ENCODE measurements at places on chromosomes 3 and 15.

- no peak for DNase-seq
These were observed 181.3 kb downstream of the NFKBIZ start for GRCh38 chr3:102030661-102031060.

GRCh38 chr3:69881756-69882428 lies 117.6 kb upstream of the SAMMSON start:
- DNase-seq: no peak

DNA sequence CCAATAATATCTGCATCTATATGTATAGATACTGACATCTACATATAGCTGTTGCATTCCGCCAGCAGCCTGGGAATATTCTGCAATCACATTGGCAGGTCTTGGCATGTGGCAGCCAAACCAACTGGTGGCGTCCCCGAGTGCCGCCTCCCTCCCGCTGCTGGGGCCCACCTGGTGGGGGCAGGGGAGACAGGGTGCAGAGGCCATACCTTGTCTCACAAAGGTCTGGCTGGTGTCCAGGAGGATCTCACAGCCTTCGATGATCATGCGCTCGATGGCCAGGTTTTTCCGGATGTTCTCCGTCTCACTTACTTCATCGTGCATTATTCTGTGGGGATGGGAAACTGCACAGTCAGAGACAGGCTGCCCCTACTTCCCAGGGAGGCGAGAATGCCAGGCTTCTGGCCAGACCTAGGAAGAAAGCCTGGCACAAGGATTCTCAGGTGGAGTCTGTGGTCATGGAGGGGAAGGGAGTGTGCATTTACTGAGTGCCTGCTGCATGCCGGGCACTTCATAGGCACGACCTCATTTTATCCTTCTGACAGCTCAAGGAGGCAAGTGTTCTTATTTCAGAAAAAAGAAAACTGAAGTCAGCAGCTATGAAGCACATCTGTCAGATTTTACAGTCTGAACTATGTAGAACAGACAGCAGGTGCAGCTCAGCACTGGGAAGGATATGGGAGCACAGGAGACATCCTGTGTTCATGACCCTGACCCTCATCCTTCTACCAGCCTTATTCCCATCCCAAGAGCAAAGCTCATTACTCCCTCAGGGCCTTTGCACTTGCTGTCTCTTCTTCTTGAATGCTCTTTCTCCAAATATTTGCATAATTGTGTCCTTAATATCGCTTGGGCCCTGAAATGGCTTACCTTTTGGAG lies 62.8 kb downstream of the RASGRF1 start:
- DNase-seq: no peak

GRCh38 chr15:43329217-43329959 lies 985 bp downstream of the LCMT2 start:
- DNase-seq: peak; percentile 25

DNA sequence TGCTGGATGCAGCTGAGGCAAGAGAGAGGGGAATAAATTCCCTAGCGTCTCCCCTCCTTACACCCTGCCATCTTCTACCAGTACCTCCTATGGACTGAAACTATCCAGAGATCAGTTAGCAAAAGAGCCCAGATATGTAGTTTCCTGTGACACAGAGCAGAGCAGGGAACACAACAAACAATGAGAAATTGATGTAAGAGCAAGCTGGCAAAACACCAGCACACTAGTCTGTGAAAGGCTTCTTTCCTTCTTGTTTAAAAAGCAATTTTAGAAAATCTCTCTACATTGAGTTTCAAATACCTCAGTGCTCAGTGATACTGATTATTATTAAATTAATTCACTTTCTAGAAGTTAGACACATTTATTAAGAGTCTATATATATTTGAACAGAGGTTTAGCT lies 215.6 kb upstream of the AZI2 start:
- DNase-seq: no peak

GRCh38 chr3:56536735-56537134 lies 20.2 kb upstream of the CCDC66 start:
- DNase-seq: no peak

- peak; percentile 37 for DNase-seq
These were observed 2.0 kb downstream of the TMEM158 start for GRCh38 chr3:45223889-45224727.

DNA sequence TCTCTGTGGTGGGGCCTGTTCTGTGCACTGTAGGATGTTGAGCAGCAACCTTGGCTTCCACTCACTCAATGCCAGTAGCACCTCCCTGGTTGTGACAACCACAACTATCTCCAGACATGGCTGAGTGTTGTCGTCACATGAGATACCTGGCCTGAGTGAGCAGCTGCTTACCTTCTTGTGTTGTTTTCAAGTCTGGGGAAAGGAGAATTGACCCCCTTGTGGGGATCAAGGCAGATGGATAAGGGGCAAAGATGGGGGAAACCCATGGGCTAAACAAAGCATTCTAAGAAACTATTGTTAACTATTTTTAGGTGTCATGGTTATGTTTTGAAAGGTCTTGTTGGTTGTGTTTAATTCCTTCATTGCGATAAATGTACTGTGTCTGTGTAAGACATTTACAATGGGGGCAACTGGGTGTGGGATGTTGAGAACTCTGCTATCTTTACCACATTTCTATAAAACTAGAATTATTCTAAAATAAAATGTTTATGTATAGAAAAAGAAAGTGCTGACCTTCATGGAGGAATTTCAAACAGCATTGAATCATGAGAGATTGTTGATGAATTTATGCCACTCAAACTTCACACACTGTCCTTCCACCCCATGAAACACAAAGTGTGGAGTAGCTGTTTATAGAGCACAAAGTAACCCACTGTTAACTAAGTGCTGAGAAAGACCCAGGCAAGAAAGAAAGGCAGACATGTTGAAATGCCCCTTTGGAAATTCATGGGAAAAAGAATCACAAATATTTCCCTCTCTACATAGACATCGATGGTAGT lies 48.4 kb upstream of the SPTSSB start:
- DNase-seq: no peak

GRCh38 chr3:171311784-171312183 lies 148.4 kb downstream of the TNIK start:
- no peak for DNase-seq

DNA sequence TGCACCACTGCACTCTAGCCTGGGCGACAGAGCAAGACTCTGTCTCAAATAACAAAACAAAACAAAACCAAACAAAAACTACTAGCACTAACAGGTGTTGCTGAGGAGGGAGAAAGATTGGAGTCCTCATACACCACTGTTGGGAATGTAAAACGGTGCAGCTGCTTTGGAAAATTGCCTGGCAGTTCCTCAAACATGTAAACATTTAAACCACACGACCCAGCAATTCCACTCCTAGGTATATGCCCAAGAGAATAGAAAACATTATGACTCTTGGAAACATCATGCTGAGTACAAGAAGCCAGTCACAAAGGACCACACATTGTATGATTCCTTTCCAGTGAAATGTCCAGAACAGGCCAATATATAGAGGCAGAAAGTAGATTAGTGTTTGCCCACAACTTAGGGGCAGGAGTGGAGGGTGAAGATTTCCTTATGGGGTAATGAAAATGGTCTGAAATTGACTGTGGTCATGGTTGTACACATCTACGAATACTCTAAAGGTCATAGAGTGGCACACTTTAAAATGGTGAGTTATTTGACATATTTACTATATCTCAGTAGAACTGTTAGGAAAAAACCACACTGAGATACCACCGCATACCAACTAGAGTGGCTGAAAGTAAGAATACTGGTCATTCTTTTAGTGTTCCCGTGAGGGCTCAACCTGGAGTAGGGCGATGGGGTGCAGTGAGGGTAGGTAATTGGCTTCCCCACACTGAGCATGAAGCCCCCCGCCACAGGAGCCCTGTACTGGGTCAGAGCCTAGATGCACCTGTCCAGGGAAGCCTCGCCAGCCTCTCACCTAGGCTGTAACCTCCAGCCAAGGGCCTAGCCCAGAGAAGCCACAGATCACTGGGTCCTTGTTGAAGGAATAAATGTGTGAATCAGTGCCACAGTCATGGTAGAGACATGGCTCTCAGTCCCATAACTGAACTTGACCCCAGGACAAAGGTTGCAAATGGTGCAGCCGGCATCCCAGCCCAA lies 131.1 kb downstream of the NUP210 start:
- DNase-seq: no peak

DNA sequence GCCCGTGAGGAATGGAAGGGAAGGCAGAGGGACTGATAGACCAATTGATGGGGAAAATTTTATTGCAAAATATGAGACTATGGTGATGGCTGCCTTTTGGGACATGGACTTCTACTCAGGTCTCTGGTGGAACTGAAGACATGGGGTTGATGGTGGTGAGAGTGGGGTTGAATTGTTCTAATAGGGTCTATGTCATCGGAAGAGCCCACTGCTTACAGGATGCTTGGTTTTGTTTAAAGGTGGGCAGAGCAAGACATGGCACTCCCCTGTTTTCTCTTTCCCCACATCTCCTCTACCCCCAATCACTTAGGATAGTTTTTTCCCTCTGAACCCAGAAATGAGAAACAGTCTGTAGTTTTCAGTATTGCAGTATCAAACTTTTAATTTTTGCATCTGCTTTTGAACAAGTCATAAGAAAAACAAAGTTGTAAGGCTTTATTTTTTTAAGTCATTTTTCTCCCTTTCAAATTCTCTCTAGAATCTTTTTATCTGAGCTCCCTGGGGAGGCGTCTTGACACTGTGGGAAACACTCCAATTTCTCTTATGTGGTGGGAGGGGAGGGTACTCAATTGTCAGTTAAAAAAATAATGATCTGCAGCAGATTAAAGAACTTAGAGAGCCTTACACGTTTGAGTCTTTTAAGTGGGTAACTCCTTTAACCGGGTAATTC lies 276.2 kb upstream of the TBC1D5 start:
- DNase-seq: no peak

GRCh38 chr3:66362541-66362941 lies 138.3 kb downstream of the LRIG1 start:
- no peak for DNase-seq

- DNase-seq: no peak
These were observed 158.3 kb downstream of the ECT2 start for GRCh38 chr3:172908771-172909270.

DNA sequence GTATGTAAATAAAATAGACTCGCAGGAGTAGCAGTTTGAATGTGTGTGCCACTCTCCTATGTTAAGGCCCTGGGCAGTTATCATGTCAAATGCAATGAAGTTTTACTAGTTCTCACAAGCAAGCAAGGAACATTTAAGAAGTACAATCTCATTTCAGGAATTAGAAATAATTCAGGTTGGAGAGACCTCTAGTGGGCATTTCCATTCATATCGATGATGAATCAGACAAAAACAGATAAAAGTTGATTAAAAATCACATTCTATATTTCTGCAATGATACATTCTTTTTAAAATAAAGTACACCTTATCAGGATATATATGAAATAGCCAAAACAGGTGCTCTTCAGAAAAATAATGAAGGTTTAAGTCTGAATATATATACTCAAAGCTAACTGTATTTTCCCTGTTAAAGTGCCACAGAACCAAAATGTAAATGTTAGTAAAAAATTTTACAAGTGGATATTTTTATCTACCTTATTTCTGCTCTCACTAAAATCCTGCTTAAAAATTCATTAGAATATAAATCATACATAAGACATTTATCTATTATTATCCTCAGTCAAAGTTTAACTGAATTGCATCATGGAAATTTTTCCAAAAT lies 492.4 kb upstream of the FRG2C start:
- no peak for DNase-seq

GRCh38 chr3:72255791-72256559 lies 471.0 kb upstream of the PROK2 start:
- DNase-seq: peak; percentile 41

DNA sequence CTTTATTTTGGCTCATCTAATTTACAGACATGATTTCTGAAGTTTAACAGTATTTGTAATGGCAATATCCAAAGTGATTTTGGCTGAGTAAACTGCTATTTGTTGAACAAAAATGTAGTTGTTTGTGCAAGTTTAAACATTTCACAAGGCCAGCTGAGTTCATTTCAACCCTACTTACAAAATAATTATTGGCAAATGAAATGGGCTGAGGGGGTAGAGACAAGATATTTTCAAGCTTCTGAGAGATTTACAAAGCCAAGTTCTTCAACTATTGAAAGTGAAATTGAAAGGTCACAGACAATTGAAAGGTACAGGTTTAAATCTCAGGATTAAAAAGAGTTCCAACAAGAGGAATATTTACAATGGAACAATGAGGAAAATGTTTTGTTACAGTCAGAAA lies 77.1 kb downstream of the DUT start:
- DNase-seq: no peak

DNA sequence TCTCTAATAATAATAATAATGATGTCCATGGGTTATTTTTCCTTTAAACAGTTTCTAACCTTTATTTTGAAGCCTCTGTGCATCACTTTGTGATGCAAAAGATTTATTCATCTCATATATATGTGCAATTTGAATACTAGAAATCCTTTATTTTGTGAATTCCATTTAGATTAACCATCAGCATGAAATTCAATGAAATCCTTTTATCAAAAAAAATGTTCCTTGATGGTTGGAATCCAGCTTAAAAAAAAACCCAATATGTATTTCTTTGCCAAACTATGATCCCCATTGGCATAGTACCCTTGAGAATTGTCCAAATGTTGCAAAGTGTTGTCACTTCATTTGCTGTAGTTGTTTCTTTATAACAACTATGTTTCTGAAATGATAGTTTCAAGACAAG lies 7.4 kb downstream of the TBC1D23 start:
- no peak for DNase-seq

- no peak for DNase-seq
These were observed 188.4 kb upstream of the ICE2 start for GRCh38 chr15:60667190-60667868.

DNA sequence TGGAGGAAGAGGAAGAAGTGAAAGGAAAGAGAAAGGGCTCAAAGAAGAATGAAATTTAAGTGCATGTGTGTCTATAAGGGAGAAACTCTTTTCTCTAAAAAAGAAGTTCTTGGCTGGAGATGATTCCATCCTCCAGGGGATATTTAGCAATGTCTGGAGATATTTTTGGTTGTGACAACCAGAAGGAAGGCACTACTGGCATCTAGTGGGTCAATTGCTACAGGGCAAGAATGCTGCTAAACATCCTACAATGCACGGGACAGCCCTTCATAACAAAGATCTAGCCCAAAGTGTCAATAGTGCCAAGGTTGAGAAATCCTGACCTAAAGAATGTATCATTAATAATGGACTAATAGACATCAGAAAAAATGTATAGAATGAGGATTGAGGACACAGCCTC lies 57.4 kb upstream of the ST3GAL6 start:
- no peak for DNase-seq

GRCh38 chr15:66654361-66654738 lies 47.7 kb upstream of the SMAD6 start:
- no peak for DNase-seq

DNA sequence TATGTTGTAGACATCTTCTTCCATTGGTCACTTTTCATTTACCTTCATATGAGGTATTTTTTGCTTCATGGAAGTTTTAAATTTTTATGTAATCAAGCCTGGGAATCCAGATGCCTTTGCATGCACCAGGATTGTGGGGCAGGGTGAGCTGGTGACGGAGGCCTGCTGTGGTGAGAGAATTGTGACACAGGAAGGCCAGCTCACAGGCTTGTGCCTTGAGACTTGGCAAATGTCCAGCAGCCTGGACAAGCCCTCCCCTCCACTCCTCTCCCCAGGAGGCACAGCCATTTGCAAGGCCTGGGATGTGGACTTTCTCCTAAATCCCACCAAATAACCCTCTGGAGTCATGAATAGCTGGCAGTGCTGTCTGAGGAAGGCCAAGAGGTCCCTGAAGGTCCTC lies 67.4 kb downstream of the RHCG start:
- no peak for DNase-seq

GRCh38 chr3:45582430-45582829 lies 12.1 kb upstream of the LIMD1 start:
- no peak for DNase-seq
